ENCODE measurements at places on chromosomes 5 and 9. TPM values are rescaled to one million over a fixed set of nuclear protein-coding genes. Genes with fewer than 3 reads are reported as not detected.

The CDC25C gene
- total RNA-seq, result 20.8 TPM

The CEL gene
- total RNA-seq, result 2.5 TPM

The PCDHGA11 gene
- 8.2 TPM for total RNA-seq

The ISL1 gene
- total RNA-seq, result 0.19 TPM

The NR3C1 gene
- total RNA-seq, result 5.4 TPM

The MARCOL gene
- total RNA-seq, result not detected

The SPATA31D4 gene
- total RNA-seq, result not detected

The GPR150 gene
- not detected for total RNA-seq

The FAXDC2 gene
- total RNA-seq, result 3.7 TPM

The TAF11L10 gene
- total RNA-seq, result not detected

The SLC6A7 gene
- 0.07 TPM for total RNA-seq

The PROB1 gene
- total RNA-seq, result 3.1 TPM

DNA sequence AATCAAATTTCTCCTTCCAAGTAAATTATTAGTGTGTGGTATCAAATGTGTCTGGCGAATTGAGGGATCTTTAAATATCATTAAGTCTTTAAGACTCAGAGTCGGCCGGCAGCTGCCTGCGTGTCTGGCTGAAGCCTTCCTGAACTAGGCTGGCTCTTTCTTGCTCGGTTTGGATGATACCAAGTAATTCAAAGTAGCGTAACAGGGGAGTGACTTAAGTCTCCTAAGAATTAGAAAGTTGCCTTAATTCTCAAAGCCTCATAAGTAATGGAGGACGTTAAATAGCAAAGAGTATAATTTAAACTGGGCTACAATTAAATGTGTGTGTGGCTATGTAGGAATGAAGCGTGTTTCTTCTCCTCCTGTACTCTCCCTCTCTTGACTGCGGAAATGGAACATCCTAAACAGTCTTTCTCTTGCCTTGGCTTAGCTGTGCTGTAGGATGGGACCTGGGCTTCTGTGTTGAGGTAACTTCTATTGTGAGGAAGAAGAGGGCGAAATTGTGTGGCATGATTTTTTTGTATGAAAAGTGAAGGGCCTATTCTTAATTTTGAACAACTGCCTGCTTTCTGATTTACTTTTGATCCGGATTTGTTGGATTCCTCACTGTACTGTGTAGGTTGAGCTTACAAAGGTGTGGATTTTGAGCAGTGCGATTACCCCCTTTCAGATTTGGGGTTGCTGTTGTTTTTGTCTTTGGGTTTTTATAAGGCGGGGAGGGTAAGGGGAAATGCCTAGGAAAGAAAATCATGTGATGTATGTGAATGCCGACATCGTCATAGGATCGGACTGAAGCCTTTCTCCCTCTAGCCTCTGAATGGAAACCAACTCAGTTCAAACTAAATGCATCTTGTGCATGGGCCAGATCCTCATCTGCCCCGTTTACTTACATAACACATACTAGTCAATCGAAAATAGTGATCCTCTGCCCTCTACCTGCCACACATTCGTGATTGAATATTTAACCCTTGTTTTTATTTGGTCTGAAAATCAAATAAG is 29.9 kb downstream of the CPEB4 start:
- no peak for DNase-seq

DNA sequence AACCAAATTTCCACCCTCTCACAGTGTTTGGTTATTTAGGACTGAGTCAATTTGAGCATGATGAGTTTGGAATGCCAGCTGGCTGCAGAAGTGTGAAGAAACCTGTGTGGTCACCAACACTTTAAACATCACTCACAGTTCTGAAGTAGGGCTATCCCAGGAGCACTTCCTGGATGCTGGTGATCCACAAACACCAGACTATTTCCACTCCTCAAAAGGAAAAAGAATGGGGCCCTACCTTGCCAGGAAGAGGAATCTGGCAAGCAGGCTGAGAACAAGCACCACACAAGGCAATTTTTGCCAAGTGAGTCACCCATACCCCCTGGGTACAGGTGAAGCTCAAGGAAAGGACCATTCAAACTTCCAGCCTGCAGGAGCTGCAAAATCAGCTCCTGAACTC is 294.2 kb upstream of the PTGER4 start:
- DNase-seq, result peak; percentile 38

DNA sequence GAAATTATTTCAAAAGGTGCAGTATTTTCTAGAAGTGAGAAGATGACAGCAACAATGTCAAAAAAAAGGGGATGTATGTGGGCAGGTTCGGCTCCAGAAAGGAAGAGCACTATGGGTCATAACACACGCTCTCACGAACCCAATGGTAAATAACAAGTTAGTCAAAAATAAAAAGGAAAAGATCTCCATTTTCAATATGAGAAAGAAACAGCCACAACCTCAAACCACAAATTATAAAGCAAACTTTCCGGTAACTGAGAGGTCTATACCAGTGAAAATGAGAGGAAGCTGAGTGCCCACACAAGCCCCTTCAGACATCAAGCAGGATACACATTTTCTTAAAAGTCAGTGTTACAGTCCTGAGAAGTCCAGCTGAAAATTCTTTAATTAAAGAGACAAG is 398.5 kb upstream of the RPS23 start:
- DNase-seq, result no peak

DNA sequence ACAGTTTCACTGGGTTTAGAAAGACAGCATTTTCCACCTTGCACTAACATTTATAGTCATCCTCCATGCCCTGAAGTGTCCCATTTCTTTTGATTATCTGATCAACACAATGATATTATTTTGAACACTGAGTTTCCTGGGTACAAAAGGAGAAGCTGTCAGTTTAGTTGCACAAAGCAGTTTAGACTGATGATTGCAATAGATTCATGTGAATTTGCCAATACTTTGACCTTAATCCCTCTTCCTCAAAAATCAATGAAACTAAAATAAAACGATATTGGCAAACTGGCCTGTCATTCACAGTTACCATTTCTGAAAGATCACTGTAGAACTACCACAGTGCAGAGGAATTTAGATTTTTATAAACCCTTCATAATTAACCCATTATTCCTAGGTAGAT is 34.2 kb upstream of the RASGRF2 start:
- no peak for DNase-seq

GRCh38 chr9:137242269-137243203 is 1.4 kb downstream of the TUBB4B start:
- no peak for DNase-seq

- DNase-seq, result peak; percentile 67
Observed at GRCh38 chr9:757246-757881, 84.1 kb upstream of the DMRT1 start.

DNA sequence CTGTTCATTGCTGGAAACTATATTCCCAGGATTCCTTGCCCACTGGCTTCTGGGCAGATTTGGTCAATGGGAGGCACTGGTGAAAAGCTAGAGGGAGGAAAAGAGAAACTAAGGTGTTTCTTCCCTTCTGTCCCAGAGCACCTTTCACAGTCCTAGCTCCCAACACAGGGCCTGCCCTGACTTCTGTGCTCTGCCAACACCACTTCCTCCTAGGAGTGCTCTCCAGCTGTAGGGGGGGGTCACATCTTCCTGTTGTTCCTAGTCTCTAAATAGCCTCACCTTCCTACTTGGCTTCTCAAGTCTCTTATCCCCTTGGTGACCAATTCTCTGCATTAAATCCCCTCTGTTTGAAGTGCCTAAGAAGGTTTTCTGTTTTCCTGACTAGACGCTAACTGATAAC is 115.4 kb downstream of the ADRB2 start:
- no peak for DNase-seq

GRCh38 chr5:136677217-136677616 is 311.9 kb upstream of the TRPC7 start:
- no peak for DNase-seq

DNA sequence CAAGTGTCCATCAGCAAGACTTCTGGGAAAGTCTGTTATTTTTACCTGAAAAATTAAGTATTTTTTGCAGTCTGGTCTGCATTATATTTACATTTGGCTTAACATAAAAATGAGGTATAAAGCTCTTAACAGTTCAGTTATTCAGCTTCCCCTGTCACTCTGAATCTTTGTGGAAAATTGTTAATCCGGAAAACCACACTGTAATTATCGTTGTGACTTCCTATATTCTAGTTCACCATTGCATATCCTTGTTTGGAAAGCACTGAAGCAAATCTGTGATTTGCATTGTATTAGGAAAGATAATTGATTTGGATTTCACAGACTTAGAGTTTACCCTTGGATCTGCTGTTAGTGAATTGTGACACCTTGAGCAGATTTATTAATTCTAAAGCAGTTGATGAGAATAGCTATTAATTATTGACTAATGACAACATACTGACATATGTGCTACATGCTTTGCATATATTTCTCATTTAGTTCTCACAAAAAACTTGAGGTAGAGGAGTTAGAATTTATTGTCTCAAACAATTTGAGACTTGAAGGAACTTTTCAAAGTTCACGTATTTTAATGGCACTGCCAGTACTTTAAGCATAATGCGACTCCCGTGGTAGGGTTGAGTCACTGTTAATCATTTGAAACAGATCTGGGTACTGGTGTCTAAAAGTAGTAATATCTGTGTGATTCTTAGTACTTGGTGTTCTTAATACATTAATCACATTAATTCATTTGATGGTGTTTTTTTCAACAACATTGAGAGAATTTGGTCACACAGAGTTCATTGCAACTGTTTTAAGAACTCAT is 71.8 kb upstream of the LRRC70 start:
- DNase-seq, result no peak

DNA sequence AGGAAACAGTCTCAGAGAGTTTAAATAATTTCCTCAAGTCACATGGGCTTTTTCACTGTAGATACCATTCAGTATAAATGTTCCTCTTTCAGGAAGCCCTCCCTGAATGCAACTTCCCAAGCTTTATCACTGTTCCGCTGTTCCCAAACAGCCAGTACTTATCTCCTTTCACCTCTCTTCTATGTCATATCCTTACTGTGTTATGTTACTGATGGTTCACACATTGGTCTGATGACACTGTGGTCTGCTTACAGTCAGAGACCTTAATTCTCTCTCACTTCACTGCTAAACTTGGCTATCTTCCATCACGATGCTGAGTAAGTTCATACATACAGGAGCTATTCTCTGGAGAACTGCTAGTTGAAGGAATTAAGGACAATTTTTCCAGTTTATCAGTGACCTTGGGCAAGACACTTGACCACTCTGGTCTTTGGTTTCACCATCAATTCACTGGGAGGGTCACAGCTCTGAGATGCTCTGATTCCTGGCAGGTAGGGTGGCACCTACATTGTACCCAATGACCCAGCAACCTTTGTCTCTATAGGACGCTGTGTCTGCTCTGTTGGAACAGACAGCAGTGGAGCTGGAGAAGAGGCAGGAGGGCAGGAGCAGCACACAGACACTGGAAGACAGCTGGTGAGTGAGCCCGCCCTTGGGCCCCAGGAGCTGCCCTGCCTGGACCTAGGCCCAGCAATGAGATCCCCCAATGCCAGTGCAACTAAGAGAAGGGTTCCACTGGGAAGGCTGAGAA is 42.1 kb upstream of the RARS1 start:
- DNase-seq, result no peak

GRCh38 chr9:33042473-33042872 is 17.4 kb downstream of the DNAJA1 start:
- DNase-seq, result no peak

GRCh38 chr5:31116466-31117031 is 76.9 kb upstream of the CDH6 start:
- DNase-seq, result no peak

GRCh38 chr5:154648706-154649105 is 106.5 kb upstream of the LARP1 start:
- DNase-seq, result no peak
